NCI-H446 treated with DMSO at 0.1 percent for 48 hours (cell line): ENCODE measurements at places on chromosomes 2 and 18.

DNA sequence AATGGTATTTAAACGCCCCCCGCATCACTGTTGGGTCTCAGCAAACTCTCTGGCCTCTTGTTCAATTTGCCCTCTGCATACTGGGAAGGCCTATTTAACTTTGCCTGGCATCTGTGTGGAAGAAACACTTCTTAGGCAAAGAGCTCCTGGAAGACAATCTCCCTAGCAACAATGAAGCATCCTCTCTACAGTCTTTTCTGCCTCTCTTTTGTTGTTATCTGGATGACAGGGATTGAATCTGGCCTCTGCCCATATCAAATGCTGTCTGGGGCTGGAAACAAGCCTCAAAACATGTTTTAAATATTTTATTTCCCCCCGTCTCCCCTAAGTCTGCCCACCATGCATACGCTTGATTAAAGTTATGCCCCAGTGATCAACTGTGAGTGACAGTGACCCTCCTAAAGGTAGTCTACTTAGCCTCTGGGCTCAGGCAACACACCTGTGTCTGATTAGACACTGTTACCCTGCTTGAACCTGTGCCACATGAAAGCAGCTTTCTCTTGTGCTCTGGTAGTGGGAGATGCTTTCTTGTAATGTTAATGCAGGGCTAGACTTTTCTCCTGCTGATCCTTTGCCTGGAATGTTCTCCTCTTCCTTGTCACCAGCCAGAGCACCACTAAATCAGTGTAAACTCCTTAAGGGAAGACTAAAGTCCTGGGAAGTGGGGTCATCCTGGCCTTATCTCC, 34.9 kb downstream of the CDC42EP3 start:
- no peak for DNase-seq

DNA sequence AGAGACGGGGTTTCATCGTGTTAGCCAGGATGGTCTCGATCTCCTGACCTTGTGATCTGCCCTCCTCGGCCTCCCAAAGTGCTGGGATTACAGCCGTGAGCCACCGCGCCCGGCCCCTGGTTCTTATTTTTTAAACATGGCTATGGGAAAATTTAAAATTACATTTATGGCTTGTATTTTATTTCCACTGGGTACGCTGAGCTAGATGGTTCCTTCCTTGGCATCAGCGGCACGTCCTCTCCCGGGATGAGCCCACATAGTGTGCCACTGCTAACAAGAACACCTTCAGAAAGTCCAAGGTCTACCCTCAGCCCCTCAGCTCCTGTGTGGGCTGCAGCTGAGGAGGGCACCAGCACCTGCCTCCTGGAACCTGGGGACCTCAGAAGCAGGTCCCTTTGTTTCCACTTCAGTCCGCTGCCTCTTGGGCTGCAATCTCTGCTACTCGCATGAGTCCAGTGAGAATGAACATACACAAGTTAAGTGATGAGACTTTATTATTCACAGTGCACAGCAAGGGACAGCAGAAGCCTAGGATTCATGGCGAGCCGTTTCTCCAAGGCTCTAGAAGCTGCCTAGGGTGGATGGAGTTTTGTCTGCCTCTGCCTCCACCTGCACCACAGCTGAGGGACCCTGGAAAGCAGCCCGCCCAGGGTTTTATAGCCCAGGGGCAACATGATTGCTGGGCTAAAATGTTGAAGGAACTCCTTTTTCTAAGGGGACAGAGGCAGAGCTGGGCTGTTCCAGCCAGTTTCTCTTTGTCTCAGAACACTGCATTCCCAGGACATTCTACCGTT, 107.5 kb upstream of the TEX51 start:
- DNase-seq = no peak

DNA sequence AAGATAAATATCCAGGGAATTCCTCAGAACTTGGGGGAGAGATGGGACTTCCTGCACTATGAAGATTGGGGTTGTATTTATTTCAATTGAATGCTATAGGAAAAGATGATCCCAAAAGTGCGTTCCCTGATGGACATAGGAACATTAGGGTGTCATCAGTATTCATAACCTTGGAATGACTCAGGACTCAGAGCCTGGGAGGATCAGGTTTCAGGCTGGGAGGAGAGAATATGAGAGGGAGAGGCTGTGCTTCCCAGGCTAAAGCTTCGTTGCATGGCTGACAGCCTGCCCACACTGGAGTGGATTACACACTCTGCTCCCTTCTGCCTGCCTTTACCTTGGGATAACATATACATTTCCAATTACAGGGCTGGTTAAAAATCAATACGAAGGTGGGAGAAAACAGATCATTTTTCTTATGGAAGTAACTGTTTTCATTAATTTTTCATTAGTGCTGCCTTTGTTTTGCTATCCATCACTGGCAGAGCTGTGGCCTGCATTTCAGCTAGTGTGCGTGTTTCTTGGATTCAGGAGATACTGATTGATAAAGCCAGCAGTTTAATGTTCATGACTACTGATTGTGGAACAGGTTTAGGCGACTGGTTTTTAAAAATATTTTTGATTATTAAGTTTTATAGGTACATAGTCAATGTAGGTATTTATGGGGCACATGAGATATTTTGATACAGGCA, 118.7 kb downstream of the KCTD1 start:
- no peak for DNase-seq

DNA sequence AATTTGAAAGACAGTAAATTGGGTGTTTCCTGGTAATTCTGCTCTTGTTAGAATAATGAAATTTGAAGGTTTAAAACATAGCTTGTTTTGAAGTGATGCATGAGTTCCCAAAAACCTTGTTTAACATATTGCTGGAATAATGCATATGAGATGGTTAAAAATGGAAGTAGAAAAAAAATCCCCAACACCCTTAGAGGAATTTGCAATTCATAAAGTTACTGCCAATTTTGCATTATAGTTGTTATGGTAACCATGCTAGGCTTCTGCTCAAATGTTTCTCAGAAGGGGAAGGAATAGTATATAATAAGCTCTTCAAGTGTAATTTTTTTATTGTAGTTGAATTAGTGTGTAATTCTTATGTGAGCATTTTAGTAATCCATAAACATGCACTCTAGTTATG, 49.1 kb downstream of the FASTKD2 start:
- no peak for DNase-seq

DNA sequence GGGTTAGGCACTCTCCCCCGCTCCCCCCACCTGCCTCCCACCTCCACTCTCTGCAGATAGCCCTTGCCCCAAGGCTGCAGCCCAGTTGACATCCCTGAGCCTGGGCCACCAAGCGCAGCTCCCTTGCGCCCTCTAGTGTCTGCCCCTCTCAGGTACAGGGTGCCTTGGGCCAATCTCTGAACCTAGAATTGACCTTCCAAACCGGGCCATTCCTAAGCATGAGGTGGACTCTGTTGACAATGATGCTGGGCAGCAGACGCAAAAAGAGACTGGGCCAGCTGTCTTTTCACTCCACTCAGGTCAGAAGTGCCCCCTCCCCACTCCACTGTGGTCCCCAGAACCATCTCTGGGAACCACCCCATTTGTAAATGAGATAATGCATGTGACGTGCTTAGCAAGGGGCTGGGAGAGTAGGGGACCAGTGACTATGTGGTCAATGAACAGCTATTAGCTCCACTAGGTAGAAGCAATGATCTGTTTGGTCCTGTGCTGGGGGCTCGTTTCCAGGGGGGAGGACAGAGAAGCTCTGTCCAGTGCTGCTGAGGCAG, 43.3 kb upstream of the PLB1 start:
- DNase-seq = no peak

DNA sequence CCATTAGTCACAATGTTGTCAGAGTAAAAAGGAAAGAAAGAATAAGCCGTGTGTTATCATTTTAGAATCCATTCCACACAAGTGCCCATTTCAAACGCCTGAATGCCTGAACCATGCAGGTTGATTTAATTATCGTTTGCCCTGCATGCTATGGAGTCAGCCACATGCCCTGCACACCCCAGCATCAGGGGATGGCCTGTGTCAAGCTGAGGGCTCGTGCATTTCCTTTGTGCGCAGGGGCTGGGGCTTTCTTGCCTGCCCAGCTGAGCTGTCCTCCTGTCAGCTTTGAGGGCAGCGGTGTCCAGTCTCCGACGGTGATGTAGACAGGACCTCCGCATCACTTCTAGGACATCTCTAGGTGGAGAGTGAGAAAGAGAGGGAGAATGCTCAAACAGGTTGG, 200.4 kb downstream of the TSN start:
- no peak for DNase-seq

DNA sequence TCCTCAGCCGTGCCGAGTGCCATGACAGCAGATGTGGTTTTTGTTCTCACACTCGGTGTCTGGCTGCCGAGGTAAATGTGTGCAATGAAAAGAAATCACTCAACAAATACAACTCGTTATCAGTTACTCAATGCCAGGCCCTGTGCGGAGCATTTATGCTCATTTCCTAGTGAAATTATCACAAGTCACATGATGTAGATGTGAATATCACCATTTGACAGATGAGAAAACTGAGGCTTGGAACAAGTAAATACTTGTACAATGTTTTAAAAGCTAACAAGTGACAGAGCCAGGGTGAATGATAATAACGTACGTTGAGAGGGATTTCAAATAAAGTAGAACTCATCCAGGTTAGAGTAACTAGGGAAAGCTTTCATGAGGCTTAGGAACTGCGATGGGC, 174.7 kb downstream of the EIPR1 start:
- no peak for DNase-seq

DNA sequence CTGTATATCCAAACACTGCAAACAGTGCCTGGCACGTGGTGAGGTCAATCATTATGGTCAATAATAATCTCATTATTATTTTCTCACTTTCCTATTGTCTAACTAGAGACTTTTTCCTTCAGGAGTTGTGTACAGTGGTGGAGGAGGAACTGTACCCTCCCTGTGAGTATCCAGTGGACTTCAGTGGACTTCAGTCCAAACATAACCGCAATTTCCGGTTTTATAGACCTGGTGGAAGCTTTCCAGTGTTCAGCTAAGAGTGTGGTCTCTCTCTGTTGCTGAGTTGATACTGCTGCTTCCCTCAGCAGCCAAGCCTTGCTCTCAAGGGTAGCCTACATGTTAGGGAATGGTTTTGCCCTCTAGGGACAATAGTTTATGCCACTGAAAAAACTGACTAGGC, 447.1 kb downstream of the TMEM182 start:
- no peak for DNase-seq

DNA sequence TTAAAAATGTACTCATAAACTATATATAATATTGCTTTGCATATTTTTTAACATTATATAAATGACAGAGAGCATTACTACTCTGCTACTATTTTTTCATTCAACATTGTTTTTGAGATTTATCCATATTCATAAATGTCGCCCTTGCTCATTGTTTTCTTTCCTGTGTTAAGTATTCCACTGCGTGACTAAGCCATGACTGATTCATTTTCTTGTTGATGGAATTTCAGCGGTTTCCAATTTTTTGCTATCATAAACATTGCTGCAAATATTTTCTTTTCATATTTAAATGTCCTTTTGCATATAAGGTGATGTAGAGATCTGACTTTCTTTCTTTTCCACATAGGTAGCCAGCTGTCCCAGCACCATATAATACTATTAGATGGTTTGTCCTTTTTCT, 57.6 kb downstream of the SFXN5 start:
- no peak for DNase-seq

DNA sequence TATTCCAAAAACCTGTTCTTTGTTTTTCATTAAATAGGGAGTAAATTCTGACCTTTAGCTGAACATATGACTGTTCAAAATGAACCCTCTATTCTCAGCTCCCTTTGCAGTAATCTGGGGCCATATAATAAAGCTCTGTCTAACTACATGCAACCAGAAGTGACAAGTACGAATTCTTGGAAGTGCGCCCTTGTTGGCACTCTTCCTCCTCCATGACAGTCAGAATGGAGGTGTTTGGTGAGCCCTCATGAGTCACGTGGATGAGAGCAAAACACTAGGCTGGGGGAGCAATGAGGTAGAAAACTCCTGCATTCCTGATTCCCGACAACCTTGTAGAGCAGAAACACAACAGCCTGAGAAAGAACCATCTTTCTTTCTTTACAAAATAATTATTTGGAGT, 552.9 kb downstream of the FBXO15 start:
- DNase-seq = no peak

DNA sequence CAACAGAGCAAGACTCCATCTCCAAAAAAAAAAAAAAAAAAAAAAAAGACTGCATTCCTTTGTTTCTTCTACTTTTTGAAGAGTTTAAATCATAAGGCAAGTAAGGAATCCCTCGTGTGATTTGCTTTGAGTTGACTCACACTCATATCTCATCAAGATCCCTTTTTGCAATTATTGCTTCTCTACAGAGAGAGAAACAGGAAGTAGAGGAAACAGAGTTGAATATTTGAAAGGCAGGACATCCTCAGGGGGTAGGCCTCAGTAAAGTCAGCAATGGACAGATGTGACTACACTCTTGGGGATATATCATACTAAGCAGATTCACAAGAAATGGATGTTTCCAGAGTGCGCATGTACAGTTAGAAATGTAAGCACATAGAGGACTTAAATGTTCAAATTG, 11.2 kb upstream of the EFR3B start:
- DNase-seq = no peak

GRCh38 chr2:56741601-56742102, 557.9 kb downstream of the CCDC85A start:
- peak; percentile 42 for DNase-seq

DNA sequence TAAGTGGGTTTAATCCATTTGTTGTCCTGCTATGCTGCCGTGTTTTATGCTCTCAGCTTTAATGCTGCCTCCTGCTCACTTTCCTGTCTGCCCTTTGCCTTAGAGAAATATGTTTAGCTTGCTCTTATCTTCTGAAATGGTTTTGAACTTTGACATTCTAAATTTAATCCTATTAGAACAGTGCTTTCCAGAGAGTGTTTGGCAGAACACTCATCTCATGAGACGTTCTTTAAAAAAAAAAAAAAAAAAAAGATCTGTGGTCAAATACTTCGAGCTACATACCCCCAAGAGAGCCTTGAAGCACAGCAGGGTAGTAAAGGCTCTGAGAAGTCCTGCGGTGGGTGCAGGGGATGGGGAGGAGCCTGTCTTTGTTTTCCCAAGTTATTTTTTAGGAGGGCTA, 161.3 kb downstream of the SPP2 start:
- DNase-seq = no peak

DNA sequence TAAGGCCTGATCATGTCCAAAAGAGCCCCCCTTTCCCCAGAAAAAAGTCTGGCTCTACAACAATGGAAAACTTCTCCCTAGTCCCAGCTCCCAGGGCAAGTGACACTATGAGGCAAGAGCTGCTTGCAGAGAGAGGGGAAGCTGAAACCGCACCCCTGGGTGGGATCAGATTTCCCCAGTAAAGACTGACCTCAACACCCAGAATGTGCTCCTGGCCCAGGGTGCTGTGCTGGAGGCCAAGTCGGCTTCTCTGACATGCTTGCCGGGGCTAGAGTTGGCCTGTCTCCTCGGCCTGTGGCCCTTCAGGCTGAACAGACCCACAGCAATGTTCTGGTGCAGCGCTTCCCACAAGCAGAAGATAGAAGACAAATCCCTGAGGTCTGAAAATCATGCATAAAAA, 18.4 kb upstream of the ST8SIA3 start:
- DNase-seq = no peak
